ENCODE measurements at places on chromosomes 7 and 10.

GRCh38 chr7:55903985-55904759 lies 16.9 kb downstream of the ZNF713 start:
- no peak for DNase-seq

DNA sequence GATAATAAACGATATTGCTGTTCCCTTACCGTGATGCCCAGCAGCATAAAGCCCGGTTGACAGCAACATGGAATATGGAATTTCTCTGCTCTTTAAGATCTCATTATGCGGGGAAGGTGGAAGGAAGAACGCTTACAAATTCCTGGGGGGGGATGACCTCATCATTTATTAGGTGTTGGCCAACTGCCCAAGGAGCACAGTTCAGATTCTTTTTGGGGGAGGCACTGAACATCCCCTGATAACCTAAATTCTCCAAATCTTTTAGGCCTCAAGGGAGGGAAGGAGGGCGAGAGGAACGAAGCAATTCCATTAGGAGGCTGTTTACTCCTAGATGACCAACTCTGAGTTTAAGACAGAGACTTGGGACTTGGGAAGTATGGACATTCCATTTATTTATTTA lies 5.2 kb upstream of the COL26A1 start:
- DNase-seq: no peak

DNA sequence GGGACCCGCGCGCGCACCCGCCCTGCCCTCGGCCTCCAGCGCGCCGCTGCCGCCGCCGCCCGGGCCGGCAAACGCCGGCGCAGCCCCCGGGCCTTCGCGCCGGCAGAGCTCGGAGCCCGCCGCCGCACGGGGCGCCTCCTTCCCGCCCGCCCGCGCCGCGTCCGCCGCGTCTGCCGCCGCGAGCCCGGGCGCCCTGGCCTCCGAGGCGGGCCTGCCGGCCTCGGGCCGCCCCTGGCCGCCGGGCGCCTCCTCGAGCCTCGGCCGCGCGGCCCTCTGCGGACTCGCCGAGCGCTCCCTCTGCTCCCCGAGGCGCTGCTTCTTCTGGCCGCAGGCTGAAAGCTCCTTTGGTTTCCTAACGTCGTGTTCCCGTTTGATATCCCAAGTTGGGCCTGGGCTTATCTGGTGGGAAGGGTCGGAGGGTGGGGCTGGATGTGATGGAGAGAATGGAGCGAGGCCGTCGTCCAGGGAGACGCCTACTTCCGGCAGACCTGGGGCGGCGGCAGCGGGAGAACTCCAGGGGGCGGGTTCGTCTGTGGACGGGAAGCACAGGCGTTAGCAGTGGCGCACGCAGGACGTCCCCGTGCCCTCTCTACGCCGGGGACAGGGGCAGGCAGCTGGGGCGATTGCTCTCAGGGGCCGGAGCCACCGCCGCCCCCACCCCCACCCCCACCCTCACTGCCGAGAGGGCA lies 221.0 kb downstream of the PHTF2 start:
- peak; percentile 79 for DNase-seq

DNA sequence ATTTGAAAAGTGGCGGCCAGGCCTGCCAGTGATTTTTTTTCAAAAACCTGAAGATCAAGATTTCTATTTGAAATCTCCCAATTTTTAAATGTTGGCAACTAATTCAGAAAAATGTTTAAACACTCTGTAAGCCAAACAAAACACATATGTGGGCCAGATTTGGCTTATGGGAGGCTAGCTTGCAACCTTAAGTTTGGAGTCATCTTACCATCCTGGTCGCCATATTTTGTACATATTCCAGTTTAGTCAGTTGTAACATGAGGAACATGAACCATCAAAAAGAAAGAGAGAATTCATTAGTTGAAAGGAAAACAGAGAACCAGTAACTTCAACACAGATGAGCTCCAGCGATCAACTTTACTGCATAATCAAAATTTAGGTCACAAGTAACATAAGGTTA lies 115.4 kb downstream of the TMEM26 start:
- DNase-seq: no peak

GRCh38 chr10:64039198-64039597 lies 518.0 kb downstream of the REEP3 start:
- DNase-seq: no peak

DNA sequence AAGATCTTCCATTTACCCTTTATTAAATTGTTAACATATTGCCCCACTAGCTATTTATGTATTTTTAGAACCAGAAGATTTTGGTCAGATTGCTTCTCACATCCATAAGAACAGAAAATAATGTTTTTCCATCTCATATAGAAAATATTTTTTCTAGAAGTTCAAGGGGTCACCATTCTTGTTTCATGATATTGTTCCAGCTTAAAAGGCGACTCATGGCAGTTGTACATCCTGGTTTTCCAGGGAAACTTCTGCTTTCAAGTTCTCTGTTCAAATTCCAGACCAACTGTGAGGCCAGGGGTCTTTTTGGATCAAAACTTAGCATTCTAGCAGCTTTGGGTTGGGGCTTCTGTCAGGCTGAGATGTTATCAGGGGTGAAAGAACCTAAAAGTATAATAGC lies 84.4 kb downstream of the LRRC4 start:
- no peak for DNase-seq

All from type B pancreatic cell (in vitro differentiated cells).